ENCODE measurements at places on chromosomes 12 and 14.

GRCh38 chr14:55699131-55700057 is 119.4 kb downstream of the KTN1 start:
- no peak for ATAC-seq

DNA sequence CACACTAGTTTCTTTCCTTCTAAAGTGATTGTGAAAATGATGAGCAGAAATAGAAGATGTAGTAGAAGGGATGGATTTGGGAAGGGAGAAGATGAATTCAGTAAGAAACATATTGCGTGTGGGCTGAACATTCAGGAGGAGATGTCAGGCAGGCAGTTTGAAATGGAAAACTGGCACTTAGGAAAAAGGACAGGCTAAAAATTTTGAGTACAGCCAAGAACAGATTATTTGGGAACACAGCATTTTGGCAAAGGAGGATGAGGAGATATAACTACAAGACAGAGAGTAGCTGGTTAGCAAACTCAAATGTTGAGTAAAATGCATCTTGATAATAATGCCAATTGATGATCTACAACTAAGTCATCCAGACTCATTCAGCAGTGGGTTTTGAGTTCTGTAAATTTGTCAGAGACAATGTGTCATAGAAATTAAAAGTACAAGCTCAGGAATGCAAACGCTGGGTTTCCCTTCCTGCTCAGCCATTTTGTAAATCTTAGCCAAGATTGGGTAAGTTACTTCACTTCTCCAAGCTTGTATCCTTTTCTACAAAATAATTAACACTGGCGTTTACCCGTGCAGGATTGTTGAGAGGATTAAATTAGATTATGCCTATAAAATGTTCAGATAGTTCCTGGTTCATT is 255.0 kb downstream of the NAV3 start:
- no peak for ATAC-seq

GRCh38 chr14:104116288-104116755 is 22.1 kb upstream of the KIF26A start:
- ATAC-seq, result no peak

GRCh38 chr12:87467936-87468335 is 561.3 kb downstream of the C12orf50 start:
- no peak for ATAC-seq

- ATAC-seq, result no peak
Observed at GRCh38 chr12:92070864-92071445, 74.7 kb downstream of the BTG1 start.

DNA sequence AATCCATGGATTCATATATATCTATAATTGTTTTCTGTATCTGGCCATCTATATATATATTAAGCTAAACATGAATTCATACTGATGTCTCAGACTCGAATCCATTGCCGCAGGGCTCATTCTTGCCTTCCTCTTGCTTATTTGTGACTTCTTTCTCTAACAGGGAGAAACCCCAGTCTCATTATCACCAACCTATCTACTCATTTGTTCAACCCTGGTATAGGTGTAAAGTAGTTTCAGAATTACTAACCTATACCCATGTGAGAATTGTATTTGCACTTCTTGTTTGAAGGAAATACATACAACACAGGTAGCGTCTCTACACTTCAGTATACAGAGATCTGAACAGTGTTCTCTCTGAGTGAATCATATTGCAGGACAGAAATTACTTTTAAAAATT is 77.7 kb downstream of the PTPN11 start:
- no peak for ATAC-seq

DNA sequence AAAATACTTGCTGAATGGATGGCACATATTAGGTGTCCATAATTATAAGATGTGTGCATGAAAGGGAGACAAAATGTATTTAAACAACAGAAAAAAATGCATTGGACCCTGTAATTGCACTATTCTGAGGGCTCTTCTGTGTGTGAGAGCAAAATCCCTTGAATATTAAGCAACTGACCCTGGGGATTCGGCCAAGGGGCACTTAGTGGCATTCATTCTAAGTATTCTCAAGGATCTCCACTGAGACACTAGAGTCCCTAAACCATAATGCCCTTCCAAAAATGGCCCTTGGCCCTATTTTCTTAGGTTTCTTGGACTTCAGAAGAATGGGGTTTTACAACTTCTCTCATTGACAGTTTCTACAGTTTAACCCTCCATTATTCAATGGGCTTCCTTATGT is 388.6 kb downstream of the GLT1D1 start:
- no peak for ATAC-seq

- ATAC-seq, result no peak
Observed at GRCh38 chr12:56632701-56633467, 2.8 kb upstream of the BAZ2A start.

DNA sequence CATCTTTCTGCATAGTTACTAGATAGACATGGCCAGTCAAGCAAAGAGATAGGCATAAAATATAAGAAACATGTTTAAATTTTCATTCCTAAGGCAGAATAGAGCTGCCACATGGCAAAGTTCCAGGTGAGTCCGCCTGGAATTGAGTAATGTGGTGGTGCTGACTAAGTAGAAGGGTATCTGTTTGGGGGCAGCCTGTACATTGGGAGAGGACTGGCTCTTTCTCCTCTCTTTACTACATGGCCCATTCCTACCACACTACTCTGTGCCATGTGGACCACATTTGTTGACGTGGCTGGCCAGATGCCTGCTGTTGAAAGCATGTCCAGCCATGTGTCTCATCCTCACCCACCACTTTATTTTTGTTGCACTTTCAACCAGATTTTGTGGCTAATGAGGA is 354.0 kb downstream of the ETNK1 start:
- no peak for ATAC-seq
